ENCODE measurements at places on chromosomes 7 and 10. TPM values are rescaled to one million over a fixed set of nuclear protein-coding genes. Genes with fewer than 3 reads are reported as not detected.
A peak's percentile ranks its signal among the peaks of the same experiment; 100 is the strongest.

DNA sequence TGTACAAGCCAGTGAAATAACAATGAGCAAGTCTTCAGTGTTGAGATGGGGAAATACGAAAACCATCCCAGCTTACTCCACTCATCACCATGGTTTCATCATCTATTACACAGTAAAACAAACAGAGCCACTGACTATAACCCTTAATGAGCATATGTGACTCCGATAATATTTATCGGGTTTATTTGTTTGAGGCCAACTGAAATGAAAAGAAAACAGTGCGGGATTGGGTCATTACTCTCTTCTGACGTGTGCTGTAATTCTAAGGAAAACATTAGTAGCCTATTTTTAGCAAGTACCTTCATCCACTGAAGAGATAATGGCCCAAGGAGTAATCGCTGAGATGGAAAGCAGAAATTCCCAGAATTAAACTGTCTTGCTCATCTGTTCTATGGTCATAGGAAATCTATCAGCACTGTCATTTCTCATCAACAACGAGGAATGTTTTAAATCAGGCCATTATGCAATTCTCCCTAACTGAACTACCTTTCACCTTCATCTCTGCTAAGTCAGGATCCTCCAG, 716.5 kb downstream of the INHBA start:
- H3K36me3 ChIP-seq: no peaks in the 10 kb centered on the region
- H3K27me3 ChIP-seq: no peaks in the 10 kb centered on the region
- H3K27ac ChIP-seq: no peak overlapping the region
- H3K4me3 ChIP-seq: no peak overlapping the region
- DNase-seq: peak; percentile 11

The GIMAP5 gene
- total RNA-seq: 20.1 TPM

- H3K4me1 ChIP-seq: no peaks in the 10 kb centered on the region
- H3K27ac ChIP-seq: no peak overlapping the region
- no peaks in the 10 kb centered on the region for H3K27me3 ChIP-seq
- DNase-seq: no peak
Measured at GRCh38 chr7:147774461-147774860, 816.1 kb upstream of the C7orf33 start.

- peaks cover 2% of the 10 kb centered on the region for H3K4me1 ChIP-seq
- no peaks in the 10 kb centered on the region for H3K36me3 ChIP-seq
- H3K27me3 ChIP-seq: no peaks in the 10 kb centered on the region
- H3K27ac ChIP-seq: no peak overlapping the region
- DNase-seq: no peak
Measured at GRCh38 chr10:26543567-26544306, 105.6 kb downstream of the APBB1IP start.

DNA sequence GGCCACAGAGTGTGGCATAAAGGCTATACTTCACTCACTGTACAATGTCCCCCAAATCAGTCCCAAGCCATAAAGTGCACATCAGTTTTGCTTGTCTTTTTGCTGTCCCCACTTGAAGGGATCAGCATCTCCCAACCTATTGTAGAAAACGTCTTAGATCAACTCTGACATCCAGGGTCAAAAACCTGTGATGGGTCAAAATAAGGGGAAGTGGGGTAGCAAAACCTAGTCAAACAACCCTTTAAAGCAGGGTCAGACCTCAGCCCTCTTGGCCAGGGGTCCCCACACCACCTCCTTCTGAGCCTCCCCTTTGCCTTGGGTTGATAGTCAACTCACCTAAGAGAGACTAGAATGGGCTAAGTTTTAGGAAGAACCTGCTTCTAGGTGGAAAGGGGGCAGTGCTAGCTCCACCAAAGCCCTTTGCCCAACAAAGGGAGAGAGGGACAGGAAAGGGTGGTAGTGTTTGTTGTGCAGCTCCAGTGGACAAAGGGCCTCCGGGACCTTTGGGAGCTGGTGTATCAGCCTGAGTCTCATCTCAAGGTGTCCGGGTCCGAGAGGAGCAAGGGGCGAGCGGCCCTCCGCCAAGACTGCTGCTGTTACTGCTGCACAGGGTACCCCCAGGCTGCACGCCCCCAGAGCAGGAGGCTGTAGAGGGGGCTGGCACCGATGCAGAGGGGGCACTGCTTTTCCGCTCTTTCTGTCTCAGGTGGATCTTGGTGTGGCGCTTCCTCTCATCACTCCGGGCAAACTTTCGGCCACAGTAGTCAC, 3.3 kb downstream of the EGR2 start:
- DNase-seq: no peak
- peaks cover 41% of the 10 kb centered on the region for H3K27me3 ChIP-seq
- peaks cover 37% of the 10 kb centered on the region for H3K4me1 ChIP-seq
- no peak overlapping the region for H3K4me3 ChIP-seq

- H3K4me1 ChIP-seq: peaks cover 12% of the 10 kb centered on the region
- H3K36me3 ChIP-seq: no peaks in the 10 kb centered on the region
- H3K4me3 ChIP-seq: no peak overlapping the region
- no peak overlapping the region for H3K27ac ChIP-seq
Measured at GRCh38 chr10:131077031-131077430, 234.5 kb downstream of the TCERG1L start.

DNA sequence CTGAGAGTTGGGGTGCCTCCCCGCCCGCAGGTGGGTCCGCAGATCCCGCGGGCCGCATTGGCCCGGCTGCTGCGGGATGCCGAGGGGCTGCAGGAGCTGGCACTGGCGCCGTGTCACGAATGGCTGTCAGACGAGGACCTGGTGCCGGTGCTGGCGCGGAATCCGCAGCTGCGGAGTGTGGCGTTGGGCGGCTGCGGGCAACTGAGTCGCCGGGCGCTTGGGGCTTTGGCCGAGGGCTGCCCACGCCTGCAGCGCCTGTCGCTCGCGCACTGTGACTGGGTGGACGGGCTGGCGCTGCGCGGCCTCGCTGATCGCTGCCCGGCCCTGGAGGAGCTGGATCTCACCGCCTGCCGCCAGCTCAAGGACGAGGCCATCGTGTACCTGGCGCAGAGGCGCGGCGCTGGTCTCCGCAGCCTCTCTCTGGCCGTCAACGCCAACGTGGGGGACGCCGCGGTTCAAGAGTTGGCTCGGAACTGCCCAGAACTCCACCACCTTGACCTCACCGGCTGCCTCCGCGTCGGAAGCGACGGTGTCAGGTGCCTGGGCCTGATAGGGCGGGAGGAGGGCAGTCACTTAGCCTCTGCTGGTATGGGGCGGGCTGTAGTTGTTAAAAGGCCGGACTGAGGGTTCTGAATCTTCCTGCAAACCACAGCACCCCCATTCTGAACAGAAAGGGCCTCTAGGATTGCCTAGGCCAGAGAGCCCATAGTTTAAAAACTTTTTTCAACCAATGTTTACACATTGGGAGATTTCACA, 1.3 kb downstream of the FBXL15 start:
- no peak for DNase-seq
- H3K4me3 ChIP-seq: peak overlapping the region; percentile 95
- peaks cover 38% of the 10 kb centered on the region for H3K36me3 ChIP-seq

GRCh38 chr7:154096-154799, 38.1 kb upstream of the FAM20C start:
- no peak overlapping the region for H3K4me3 ChIP-seq
- H3K27me3 ChIP-seq: no peaks in the 10 kb centered on the region
- peaks cover 38% of the 10 kb centered on the region for H3K4me1 ChIP-seq
- H3K36me3 ChIP-seq: no peaks in the 10 kb centered on the region

The GNAI1 gene
- total RNA-seq: 66.3 TPM

GRCh38 chr7:133361806-133362205, 108.9 kb downstream of the EXOC4 start:
- H3K4me1 ChIP-seq: no peaks in the 10 kb centered on the region
- no peak for DNase-seq
- H3K27me3 ChIP-seq: no peaks in the 10 kb centered on the region
- no peak overlapping the region for H3K4me3 ChIP-seq

The DIP2C gene
- total RNA-seq: 15.4 TPM
